Stimulated activated CD8-positive, alpha-beta memory T cell treated with anti-CD3 and anti-CD28 coated beads, Interleukin-4, amount 100 ng/mL, for 48 hours (primary cell): ENCODE measurements at places on chromosomes 6 and 20.

DNA sequence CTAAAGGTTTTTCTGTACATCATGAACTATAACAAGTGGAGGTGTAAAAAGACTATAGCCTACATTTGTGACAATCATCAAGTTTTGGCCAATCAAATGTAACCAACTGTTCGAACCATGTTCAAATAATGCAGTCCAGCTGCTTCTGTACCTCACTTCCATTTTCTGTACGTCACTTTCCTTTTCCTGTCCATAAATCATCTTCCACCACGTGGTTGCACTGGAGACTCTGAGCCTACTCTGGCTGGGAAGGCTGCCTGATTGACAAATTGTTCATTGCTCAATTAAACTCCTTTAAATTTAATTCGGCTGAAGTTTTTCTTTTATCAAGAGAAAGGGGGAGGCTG, 270.4 kb upstream of the JARID2 start:
- DNase-seq: no peak

DNA sequence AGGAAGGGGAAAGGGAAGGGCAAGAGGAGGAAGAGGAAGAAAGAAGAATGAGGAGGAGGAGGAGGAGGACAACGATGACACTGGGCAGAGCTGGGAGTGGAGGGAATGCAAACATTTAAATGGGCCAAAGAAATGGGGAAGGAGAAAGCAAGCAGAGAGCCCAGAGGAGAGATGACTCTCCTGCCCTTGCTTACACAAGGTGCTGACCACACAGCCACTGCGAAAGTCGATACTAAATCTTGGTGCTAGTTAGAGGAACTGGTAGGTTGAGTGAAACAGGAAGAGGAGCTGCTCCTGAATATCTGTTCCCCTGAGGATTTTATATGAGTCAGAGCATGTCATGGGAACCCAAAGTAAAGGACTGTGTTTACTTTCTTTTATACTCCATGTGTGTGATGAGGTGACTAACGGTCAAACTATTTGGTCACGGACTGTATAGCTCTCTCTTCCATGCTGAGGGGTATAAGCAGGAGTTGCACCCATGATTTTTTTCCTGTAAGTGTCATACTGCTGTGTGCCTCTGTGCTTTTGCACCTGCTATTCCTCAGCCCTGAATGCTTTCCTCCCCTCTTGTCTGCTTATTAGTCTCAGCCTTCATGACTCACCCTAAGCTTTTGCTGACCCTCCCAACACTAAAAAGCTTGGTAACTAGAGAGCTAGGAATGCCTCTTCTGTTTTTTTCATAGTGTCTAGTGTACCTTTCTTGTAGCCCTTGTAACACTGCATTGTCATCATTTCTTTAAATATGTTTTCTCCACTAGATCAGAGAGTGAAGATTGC, 9.5 kb upstream of the PAQR8 start:
- DNase-seq: no peak

DNA sequence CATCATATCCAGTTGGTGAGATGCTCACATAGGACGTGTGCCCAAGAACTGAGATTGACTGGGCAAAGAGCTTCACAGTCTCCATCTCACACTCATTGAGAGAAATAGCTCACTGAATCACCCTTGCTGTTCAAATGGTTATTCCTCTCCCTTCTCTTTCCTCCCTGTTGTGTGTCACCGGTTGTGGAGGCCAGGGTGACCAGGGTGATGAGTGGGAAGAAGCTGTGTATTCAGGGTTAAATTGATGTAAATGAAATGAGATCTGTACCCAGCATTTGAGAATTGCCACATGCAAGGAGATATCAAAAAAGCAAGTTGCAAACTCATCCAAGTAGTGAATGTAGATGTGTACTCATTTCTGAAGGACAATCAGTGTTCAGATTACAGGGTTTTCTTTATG, 36.6 kb upstream of the VAPB start:
- DNase-seq: peak; percentile 50

GRCh38 chr6:134882426-134883038, 67.4 kb downstream of the ALDH8A1 start:
- DNase-seq: peak; percentile 59

DNA sequence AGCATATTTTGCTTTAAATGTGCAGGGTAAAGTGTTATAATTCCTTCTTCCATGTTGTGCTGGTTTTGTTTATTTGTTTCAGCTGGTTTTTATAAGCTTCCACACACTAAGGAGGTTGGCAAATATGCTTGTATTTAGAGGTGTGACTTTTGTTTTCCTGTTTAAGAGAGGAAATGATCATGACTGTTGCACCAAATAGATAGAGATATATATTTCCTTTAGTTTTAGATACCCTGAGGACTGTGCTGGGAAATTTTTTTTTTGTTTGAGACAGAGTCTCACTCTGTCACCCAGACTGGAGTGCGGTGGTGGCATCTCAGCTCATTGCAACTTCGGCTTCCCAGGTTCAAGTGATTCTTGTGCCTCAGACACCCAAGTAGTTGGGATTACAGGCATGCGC, 5.8 kb downstream of the TBPL1 start:
- DNase-seq: no peak

DNA sequence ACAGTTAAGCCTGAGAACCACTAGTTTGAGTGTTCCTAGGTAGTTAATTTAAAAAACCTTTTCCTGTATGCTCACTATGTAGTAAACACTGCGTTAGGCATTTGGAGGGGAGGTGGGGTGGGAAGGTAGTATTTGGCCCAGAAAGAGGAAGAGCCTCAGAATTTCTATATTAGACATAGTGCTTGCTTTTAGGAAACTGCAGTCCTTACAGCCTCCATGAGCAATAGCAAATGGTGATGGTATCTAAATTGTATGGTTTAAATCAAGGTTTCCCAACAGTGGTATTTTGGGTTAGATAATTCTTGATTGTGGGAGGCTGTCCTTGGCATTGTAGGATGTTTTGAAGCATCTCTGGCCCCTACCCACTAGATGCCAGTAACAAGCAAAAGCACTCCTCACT, 61.5 kb upstream of the RIPOR2 start:
- no peak for DNase-seq

- DNase-seq: no peak
Observed at GRCh38 chr20:3456648-3457047, 14.2 kb upstream of the ATRN start.

GRCh38 chr6:43495409-43495941, 14.7 kb downstream of the LRRC73 start:
- DNase-seq: no peak

GRCh38 chr6:24076011-24076410, 50.0 kb upstream of the NRSN1 start:
- DNase-seq: no peak

DNA sequence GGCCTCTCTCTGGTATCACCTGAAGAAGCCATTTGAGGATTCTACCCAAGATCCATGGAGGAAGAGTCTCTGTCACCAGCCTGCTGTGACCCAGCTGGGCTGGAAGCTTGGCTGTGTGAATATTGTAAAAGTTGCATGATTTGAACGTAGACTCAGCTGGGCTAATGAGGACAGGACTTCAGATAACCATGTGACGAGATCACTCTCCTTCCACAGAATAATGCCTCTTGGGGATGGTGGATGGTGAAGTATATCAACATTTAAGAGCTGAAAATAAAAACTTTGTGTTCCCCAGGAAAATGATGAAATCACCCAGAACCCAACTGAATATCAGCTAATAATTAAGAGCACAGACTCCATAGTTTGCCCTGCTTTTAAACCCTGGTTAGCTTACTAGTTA, 427.9 kb downstream of the CD83 start:
- no peak for DNase-seq

DNA sequence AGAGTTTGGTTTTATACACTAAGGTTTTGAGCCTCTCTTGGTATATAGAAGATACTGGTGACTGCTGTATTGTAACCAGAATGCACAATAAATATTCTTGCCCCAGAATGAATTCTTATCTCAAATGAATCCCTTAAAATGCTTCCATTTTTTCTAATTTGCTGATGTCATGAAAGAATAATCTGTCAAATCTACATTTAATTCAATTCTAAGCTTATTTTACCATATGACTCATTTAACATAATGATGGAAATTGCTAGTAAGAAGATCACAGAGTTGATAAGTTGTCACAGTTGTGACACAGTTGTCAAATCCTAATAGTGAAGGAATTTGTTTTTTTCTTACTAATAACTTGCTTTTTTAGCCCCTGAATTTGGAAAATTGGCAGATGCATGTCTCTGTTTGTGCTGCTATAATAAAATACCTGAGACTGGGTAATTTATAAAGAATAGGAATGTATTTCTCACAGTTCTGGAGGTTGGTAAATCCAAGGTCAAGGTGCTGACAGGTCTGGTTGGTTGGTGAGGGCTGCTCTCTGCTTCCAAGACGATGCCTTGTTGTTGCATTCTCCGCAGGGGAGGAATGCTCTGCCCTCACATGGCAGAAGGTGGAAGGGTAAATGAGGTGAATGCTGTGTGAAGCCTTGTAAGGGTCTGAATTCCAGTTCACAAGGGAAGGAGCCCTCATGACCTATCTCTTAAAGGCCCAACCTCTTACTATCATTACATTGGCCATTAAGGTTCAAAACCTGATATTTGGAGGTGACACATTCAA, 4.7 kb downstream of the ECT2L start:
- no peak for DNase-seq

DNA sequence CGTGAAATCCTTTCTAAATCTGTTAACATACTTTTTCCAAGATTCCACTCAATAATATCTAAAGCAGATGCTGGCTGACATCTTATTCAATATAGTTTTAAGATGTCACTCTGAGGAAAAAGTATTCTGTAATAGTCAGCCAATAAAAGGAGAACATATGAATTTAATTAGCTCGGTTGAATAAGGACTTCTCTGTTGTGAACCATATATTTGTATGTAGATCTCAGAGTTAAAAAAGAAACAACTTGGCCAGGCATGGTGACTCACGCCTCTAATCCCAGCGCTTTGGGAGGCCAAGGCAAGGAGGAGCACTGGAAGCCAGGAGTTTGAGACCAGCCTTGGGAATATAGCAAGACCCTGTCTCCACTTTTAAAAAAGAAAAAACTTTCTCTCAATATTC, 7.4 kb upstream of the CD24 start:
- DNase-seq: no peak

GRCh38 chr6:40232698-40233097, 298.4 kb upstream of the MOCS1 start:
- DNase-seq: no peak

- no peak for DNase-seq
Observed at GRCh38 chr20:51091406-51092195, 68.7 kb upstream of the KCNG1 start.

GRCh38 chr6:64590965-64591675, 955.5 kb downstream of the PHF3 start:
- DNase-seq: no peak

DNA sequence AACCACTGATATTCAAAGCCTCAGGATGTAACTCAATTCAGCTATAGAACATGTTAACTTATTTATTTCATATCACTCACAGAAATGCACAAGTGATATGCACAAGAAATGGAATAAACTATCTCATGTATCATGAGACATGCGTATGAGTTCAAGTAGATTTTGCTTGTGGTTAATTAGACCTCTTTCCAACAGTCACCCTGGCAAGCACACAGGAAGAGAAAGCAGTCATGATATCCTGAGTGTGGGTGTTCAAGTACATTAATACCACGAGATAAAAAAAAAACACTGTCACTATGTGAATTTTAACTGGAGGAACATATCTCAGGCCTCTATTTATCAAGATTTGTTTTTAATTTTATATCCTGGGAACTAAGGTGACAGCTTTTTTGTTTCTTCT, 64.2 kb downstream of the LAMP5 start:
- no peak for DNase-seq

DNA sequence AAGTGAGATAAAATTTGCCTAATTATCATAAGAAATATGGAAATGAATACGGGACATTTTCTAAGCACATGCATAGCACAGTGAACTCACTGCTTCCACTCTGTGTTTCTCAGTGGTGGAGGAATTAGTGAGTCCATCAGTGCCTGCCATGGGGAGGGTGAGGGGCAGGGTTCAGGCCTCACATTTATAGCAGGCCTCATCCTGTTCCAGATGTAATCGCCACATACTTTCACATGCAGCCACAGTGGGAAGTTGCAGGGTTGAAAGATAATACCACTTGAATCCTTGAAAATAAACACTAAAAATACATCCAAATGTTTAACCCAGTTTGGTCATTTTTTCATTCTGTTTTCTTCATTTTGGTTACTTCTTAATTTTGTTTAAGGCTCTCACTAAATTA, 29.9 kb upstream of the ANKEF1 start:
- no peak for DNase-seq

DNA sequence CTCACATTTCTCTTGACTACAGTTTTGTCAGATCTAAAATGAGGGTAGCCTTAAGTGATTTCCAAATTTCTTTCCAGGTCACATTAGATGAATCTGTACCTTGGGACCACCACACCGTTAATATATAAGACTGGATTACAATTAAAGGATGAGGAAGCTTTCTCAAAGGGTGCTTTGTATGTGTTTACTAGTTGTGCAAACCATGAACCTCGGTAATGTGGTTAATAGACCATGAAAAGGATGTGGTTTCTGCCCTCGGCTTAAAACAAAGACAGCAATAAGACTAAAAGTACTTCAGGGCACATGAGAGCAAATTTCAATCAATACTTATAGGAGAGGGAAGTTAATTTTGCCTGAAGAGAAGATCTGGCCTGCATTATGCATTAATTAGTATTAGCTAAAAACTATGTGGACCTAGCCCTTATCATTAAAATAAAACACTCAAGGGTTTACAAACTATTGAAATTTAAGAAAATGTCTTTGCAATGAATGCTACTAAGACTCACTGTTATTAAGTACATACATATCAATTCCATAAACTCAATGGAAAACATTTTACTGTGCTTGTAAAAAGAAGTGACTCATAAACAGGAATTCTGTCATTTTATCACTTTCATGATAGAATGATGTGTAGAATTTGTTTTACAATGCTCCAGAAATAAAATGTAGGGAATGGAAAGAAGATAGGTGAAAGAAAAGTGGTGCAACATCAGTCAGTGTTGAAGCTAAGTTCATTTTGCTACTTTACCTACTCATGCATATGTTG, 936 bp upstream of the TMX4 start:
- DNase-seq: no peak

DNA sequence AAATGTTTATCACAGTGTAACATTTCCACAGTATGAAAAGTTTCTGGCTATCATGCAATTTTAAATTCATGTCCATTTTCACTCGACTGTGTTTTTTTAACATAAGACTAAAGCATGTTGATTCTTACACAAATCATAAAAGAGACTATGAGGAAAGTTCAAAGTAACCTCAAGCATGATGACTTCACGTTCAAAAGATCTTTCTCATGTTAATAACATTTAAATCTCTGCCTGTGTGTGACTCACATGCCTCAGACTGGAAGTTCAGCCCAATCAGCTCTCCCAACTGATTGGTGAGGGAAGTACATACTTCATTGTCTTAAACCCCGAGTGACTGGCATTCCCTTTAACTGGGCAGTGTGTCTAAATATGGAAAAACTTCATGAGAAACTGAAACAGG, 37.4 kb downstream of the ATXN1 start:
- no peak for DNase-seq

- DNase-seq: no peak
Observed at GRCh38 chr6:44917430-44917829, 410.7 kb upstream of the RUNX2 start.

DNA sequence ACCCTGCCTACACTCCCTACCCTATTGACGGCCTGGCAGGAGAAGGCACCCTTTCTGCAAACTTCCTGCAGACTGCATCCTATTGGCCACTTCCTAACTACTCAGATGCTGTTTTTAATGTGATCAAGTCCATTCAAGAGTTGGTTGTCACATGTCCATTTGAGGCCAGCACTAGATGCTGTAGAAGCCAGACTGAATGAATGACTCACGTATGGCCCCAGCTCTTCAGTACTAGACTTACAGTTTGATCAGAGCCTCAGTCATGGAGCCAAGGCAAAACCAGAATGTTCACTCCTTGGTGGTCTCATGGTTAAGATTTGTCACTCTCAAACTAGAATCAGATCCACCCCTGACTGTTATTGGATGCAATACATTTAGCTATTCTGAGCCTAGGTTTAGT, 101.7 kb downstream of the OPRM1 start:
- no peak for DNase-seq
